ENCODE measurements at places on chromosomes 5 and 9.
A peak's percentile ranks its signal among the peaks of the same experiment; 100 is the strongest.

- DNase-seq = no peak
Measured at GRCh38 chr9:72477930-72478518, 43.4 kb upstream of the TMC1 start.

DNA sequence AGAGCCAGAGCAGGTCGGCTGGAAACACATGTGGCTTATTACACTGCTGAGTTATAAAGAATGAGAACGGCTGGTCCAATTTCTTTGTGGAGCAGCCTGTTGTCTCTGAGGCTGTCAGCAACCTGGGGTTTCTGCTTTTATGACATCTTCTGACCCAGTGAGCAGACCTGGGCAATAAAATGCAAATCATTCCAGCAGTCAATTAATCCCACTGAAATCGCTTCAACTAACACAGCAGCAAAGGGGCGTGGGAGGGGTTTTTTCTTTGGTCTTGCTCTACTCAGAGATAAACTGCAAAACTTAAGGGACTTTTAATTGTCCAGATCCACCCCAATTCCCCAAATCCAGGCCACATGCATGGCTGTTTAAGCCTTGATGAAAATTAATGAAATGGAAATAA lies 215.7 kb downstream of the SLIT3 start:
- DNase-seq = no peak

DNA sequence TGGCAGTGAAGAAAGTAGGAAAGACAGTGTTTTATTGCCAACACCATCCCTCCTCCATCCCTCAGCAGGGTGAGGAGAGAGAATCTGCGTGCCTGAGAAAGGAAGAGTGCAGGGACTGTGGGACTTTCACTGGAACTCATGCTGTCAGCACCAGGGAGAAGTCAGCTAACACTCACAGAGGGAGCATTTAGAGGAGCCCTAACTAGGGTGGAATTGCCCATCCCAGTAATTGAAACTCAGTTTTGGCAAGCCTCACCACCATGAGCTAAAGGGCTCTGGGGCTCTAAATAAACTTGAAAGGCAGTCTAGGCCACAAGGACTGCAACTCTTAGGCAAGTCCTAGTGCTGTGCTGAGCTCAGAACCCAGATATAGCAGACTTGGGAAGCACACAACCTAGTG lies 622.3 kb downstream of the SEMA5A start:
- no peak for DNase-seq

GRCh38 chr9:115212832-115213231 lies 94.9 kb upstream of the TNC start:
- DNase-seq = no peak

- DNase-seq = peak; percentile 61
Measured at GRCh38 chr9:134189145-134189469, 24.7 kb upstream of the RNU6ATAC start.

- DNase-seq = no peak
Measured at GRCh38 chr9:29475471-29475870, 1902.2 kb upstream of the C9orf72 start.

DNA sequence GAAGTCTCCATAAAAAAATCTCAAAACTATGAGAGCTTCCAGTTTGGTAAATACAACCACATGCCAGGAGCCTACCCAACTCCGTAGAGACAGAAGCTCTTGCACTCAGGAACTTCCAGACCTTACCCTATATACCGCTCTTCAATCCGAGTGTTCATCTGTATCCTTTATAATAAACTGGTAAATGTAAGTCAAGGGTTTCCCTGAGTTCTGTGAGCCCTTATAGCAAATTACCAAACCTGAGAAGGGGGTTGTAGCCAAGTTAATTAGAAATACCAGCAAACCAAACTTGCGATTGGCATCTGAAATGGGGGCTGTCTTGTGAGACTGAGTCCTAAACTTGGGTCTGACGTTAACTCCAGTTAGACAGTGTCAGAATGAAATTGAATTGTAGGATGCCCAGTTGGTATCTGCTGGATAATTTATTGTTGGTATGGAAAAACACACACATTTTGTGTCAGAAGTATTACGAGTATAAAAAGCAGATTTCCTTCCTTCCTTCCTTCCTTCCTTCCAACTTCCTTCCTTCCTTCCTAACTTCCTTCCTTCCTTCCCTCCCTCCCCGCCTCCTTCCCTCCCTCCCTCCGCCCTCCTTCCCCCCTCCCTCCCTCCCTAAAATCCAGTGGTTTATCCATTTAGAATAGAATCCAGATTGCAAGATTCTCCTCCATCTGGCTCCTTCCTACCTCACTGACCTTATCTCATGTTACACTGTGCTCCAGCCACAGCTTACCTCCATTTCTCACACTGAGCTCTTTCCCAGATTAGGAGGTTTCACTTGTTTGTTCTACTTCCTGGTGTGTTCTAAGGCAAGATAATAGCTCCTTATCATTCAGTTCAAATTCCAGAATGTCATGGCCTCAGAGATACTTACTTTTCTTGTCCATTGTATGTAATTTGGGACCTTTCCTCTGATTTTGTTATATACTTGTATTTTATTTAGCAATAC lies 196.7 kb downstream of the WDR70 start:
- no peak for DNase-seq

DNA sequence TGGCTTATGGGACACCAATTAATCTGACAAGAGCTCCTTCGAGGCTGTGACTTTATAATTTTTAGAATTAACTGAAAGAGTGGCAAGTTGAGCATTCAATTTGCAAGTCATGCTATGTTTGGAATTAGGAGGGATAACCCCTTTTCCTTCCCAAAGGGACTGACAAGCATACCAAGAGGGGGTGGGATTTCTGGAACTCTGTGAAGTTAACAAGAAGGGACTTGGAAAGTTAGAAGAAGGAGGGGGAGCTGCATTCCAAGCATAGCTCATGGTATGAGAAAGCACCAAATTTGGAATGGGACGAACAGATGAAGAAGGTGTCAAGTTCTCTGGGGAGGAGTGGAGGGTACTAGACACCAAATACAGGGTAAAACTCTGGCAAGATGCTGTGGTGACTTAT lies 8.9 kb upstream of the PALM2AKAP2 start:
- no peak for DNase-seq

DNA sequence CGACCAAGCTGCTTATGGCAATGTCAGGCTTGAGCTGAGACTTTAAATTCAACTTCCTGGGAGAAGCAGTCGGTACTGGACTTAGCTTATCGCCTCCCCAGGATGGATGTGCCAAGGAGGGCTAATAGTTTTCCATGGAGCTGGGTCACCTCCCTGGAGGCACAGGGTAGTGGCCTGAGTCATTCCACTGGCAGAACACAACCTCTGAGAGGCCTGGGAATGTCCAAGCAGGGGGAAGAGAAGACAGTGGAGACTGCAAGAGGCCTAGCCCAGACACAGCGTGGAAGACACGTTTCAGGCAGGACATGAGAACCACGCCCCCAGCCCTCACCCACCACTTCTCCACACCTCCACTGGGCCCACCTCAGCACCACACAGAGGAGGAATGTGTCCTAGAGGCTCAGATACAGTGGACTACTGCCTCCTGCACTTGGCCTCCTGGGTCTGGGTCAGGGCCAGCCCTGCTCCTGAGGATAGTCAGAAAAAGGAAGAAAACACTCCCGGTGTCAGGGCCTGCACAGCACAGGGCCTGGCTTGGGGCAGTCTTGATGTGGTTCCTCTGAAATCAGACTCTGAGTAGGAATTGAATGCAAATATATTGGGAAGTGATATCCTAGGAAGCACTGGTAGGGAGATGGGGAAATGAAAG lies 171.8 kb downstream of the FSTL4 start:
- no peak for DNase-seq

GRCh38 chr5:111901296-111901695 lies 144.3 kb upstream of the NREP start:
- DNase-seq = no peak

GRCh38 chr9:21789541-21790037 lies 12.8 kb upstream of the MTAP start:
- peak; percentile 73 for DNase-seq

DNA sequence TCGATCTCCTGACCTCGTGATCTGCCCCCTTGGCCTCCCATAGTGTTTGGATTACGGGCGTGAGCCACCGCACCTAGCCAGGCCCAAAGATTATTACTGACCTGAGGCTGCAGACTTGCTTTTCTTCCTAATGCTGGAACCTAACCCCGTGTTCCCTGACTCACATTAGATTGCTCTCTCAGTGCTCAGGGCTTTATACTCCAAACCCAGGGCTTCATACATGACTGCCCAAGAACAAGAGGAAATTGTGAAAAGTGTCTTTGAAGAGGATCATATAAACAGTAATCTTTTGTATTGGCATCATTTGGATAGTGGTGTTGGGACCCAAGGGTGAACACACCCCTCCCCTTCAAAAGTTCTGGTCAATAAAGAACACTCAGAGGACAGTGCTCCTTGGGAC lies 233.3 kb upstream of the TAS2R1 start:
- DNase-seq = no peak

GRCh38 chr5:128532776-128533175 lies 5.3 kb downstream of the FBN2 start:
- DNase-seq = no peak

DNA sequence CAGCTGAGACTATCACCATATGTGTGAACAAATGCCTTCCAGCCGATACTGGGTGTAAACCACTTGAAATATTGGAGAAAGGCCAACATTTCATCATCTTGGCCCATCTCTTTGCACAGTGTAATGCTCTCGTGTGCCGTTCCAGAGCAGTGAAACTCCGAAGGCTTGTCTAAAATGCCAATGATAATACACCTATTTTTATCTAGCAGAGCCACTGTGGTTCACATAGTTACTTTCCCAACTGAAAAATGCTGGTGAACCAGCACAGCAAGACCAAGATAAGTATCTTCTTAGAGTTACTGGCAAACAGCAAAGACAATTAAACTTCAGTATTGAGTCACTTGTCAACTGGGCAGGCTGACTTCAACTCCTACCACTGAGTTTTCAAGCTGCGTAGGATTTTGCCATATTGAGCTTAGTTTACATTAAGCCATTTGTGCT lies 379.9 kb upstream of the ACTBL2 start:
- no peak for DNase-seq

Data from retina (tissue), 1 donor.